Amniotic epithelial cell (primary cell): ENCODE measurements at places on chromosomes 6 and 20.

DNA sequence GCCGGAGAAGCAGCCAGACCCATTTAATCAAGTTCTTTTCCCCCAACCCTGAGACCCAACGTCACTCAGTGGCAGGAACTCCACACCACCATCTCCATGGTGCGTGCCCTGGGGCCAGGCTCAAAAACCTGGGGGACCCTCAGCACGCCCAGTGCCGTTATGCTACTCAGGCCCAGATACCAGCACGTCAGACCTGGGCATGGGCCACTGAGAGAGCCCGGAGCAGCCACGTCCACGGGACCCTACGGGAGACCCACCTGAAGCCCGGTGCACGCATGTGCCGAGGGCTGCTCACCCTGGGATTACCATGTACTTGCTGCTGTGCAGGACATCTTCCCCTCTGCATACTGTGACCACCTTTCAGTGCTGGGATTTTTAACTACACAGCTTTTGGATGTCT, 13.8 kb downstream of the SLC2A4RG start:
- DNase-seq: no peak

DNA sequence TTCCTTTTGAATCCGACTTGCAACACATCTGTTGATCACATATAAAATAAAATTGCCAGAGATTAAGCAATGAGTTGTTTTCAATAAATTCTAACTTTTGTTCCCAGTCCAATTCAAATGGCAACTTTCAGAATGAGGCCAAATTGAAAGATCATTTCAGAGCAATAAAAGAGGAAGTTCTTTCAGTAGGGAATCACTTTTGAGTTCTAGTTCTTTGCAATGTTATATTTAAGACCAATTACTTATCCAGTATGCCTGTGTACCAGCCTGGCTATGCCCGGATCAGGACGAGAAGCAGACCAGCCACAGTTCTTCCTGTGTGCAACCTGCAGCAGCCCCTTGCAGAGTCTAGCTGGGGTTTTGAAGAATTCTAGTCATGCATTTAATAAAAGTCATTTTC, 232.5 kb downstream of the BTBD9 start:
- no peak for DNase-seq

DNA sequence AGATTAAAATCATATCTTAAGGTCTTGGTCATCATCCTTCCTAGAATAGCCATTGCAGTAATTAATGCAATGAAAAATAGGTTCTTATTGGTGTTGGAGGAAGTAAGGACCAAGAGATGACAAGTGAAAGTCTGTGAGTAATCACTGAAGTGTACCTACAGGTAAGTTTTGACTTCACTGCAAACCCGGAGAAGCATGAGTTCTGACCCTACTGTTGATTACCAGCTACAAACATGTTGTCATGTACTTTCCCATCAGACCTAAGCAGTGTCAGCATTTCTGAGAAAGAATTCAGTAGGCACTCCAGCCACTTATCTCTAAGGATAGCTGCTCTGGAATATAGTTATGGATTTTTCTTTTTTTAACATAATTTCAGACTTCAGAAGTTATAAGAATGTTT, 280.9 kb downstream of the ZFAND3 start:
- DNase-seq: no peak

- DNase-seq: no peak
Observed at GRCh38 chr20:2144850-2145249, 43.2 kb downstream of the STK35 start.

- no peak for DNase-seq
Observed at GRCh38 chr6:126698732-126699240, 358.9 kb downstream of the CENPW start.

DNA sequence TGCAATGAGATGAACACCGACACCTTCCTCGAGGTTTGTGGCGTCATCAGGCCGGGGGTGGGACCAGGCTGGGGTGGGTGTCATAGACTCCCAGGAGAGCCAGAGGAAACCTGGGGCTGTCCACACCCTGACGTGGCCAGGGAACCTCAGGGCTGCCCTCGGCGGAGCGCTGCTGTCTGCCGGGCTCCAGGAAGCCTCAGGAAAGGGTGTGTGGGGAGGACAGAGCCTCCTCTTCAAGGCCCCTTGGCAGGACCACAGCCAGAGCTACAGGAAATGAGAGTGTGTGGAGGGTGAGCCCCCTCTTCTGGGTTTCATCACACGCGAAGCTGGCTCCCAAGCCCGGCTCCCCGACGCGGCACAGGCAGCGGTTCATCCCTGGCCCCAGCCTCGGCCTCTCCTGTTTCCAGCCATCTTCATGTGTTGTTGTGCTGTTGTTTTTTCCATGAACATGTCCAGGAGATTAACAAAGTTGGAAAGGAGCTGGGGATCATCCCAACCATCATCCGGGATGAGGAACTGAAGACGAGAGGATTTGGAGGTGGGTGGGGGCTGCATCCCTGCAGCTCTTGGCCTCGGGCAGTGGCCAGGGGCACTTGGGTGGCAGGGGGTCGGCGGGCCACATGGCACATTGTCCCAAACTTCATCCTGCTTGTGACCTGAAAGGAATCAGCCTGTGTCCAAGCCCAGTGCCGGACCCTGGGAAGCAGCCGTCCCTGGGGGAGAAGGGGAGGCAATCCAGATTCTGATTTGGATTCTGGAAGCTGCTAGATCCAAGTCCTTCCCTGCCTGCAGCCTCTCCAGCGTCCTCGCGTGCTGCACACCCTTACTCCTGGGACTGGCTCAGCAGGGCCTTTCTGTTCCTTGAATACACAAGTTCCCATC, 6.4 kb downstream of the NPEPL1 start:
- DNase-seq: no peak

DNA sequence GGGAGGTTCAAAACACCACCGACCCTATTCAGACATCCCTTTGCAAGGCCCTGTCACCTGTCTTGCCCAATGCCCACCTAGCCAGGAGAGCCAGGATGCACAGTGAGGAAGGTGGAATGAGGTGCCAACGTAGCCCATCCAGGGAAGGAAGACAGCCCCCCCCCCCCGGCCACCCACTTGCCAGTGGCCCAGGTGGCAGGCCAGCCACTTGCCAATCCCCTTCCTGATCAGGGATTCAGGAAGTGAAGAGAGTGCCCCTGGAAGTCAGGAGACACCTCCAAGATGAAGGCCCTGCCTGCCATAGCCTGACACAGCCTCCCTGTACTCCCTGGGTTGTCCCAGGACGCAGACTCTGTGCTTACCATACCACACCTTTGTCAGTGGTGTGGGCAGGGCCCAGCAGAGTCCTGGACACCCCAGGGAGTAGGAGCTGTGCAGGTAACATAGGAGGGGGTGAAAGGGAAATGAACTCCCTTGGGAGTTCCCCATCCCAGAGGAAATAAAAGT, 54.7 kb downstream of the MRPL14 start:
- no peak for DNase-seq

DNA sequence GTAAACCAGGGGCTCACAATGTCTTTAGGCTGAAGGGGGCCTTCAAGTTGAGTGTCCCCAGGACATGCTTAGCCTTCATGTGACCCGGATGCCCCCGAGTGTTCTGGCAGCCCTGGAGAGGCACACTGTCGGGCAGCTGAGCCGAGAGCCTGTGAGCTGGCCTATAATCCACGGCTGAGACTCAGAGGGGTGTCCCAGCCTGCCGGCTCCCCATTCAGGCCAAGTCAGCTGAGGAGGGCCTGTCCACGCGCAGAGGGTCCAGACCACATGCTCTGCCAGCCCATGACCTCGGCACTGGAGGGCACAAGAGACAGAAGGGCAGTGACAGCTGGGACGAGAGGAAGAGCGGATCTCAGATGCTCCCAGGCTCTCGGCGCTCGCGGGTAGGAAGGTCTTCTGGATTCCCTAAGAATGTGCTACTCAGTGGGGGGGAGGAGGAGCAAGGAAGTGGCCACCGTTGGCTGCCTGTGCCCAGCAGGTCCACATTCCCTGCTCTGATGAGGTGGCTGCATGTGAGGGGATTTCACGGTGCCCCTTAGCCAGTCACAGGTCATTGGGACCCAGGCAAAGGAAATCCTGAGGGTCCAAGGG, 224.7 kb downstream of the NRN1 start:
- DNase-seq: no peak

DNA sequence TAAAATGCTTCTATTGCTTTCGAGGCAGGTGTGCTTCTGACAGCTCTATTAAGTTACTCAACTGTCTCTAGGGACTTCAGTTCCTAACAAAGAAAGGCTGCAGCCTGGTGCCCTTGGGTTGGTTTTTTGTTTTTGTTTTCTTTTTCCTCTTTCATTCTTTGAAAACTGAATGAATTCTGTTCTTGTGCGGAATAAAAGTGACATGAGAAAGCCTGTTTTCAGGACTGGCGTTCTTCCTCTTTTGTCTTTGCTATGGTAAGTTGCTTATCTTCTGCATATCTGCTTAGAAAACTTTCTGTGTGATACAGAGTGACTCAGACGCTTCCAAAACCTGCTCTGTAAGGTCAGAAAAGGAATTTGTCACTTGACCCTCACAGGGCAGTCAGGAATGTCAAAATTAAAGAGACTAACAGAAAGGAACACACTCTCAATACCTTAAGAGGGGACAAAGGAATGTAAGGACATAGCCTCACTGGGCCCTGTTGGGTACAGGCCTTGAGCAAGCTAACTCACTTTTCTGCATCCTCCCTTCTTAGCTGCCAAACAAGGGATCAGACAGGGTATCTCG, 56.2 kb upstream of the NHSL1 start:
- peak; percentile 37 for DNase-seq

DNA sequence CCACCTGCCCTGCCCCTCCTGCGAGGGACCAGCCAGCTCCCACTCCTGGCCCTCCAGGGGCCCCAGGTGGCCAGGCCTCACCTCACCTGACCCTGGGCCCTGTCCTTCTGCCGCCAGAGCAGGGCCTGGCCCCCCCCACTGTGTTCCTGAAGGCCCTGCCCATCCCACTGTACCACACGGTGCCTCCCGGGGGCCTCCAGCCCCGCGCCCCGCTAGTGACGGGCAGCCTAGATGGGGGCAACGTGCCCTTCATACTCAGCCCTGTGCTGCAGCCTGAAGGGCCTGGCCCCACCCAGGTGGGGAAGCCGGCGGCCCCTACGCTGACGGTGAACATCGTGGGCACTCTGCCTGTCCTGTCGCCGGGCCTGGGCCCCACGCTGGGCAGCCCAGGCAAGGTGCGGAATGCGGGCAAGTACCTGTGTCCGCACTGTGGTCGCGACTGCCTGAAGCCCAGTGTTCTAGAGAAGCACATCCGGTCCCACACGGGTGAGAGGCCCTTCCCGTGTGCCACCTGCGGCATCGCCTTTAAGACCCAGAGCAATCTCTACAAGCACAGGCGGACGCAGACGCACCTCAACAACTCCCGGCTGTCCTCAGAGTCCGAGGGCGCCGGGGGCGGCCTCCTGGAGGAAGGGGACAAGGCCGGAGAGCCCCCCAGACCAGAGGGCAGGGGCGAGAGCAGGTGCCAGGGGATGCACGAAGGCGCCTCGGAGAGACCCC, 27.6 kb downstream of the ZNF831 start:
- no peak for DNase-seq
